CD8-positive, alpha-beta memory T cell (primary cell): ENCODE measurements at places on chromosomes 5 and 9.

GRCh38 chr5:40738502-40738901 is 17.3 kb downstream of the TTC33 start:
- no peak for DNase-seq
- H3K4me1 ChIP-seq = no peaks in the 10 kb centered on the region
- no peak overlapping the region for H3K27ac ChIP-seq
- H3K36me3 ChIP-seq = peaks cover 10% of the 10 kb centered on the region

- H3K27me3 ChIP-seq = no peaks in the 10 kb centered on the region
- DNase-seq = no peak
- no peak overlapping the region for H3K27ac ChIP-seq
- no peaks in the 10 kb centered on the region for H3K4me1 ChIP-seq
- no peaks in the 10 kb centered on the region for H3K36me3 ChIP-seq
Observed at GRCh38 chr9:14071484-14071883, 242.5 kb downstream of the NFIB start.

DNA sequence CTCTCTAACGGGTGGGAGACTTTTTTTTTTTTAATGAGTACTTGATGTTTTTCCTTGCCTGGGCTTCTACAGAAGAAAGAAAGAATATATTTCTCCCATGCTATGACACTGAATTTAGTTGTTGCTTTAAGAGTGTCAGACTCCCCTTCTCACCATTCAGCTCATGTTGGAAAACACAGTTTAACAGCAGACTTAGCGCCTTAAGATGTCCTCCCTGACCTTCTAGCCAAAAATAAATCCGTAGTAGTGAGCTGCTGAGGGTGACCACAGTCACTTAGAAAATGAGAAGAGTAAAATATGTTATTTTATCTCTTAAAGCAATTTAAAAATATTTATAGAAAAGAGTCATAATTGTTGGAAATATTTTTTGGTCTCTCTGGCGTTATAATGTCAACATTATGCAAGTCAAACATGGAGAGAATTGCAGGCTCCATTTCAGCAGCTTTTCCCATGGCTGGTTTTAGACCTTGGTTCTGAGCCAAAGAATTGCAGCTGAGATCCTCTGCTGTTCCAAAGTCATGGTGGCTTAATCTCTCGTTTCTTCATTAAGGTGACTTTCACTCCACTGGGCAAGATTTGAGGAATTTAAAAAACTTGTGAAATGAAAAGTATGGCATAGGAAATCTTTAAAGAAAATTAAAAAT is 143.5 kb downstream of the GHR start:
- no peaks in the 10 kb centered on the region for H3K27me3 ChIP-seq
- no peaks in the 10 kb centered on the region for H3K36me3 ChIP-seq
- H3K27ac ChIP-seq = no peak overlapping the region
- H3K4me3 ChIP-seq = no peak overlapping the region
- no peak for DNase-seq
- H3K4me1 ChIP-seq = no peaks in the 10 kb centered on the region

GRCh38 chr9:86238861-86239770 is 20.3 kb downstream of the C9orf153 start:
- H3K27ac ChIP-seq = no peak overlapping the region
- no peaks in the 10 kb centered on the region for H3K36me3 ChIP-seq
- no peaks in the 10 kb centered on the region for H3K27me3 ChIP-seq
- DNase-seq = no peak
- H3K4me1 ChIP-seq = no peaks in the 10 kb centered on the region

- H3K27ac ChIP-seq = no peak overlapping the region
- H3K27me3 ChIP-seq = no peaks in the 10 kb centered on the region
- DNase-seq = no peak
- no peaks in the 10 kb centered on the region for H3K36me3 ChIP-seq
- H3K4me3 ChIP-seq = no peak overlapping the region
Observed at GRCh38 chr5:111563031-111563822, 50.9 kb upstream of the STARD4 start.
